Activated T-cell treated with anti-CD3 and anti-CD28 coated beads, Interleukin-2, amount 50 U/mL, for 72 hours (primary cell): ENCODE measurements at places on chromosomes 12 and 14. TPM values are rescaled to one million over a fixed set of nuclear protein-coding genes. Genes with fewer than 3 reads are reported as not detected.

GRCh38 chr12:43912859-43913258 is 77.0 kb downstream of the TMEM117 start:
- DNase-seq = no peak
- no peaks in the 10 kb centered on the region for H3K36me3 ChIP-seq
- no peaks in the 10 kb centered on the region for H3K27me3 ChIP-seq
- no peaks in the 10 kb centered on the region for H3K4me1 ChIP-seq
- no peak overlapping the region for H3K27ac ChIP-seq

DNA sequence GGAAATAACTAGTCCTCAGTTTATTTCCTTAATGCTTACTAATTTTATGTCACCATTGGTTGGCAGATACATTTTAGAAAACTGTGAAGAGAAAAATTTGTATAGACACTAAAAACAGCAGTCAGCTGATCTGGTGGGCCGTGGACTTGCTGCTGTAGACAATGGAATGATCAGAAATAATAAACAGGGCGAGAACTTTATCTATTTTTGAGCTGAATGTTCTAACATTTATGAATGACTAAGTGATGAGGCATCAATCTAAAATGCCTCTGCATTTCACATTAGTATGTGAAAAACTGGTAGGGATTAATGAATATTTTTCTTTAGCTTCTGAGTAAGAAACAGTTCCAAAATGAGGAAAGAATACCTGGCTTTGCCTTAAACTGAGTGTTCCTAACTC is 24.8 kb upstream of the PKP2 start:
- H3K4me3 ChIP-seq = no peak overlapping the region
- H3K36me3 ChIP-seq = no peaks in the 10 kb centered on the region
- DNase-seq = no peak
- no peaks in the 10 kb centered on the region for H3K27me3 ChIP-seq
- H3K27ac ChIP-seq = no peak overlapping the region
- no peaks in the 10 kb centered on the region for H3K4me1 ChIP-seq

- peaks cover 14% of the 10 kb centered on the region for H3K4me1 ChIP-seq
- no peak overlapping the region for H3K27ac ChIP-seq
- H3K27me3 ChIP-seq = no peaks in the 10 kb centered on the region
Measured at GRCh38 chr12:6899837-6900519, 4.6 kb upstream of the LRRC23 start.

ANKRD9 gene
- total RNA-seq = 3.2 TPM

- no peak for DNase-seq
- H3K27me3 ChIP-seq = no peaks in the 10 kb centered on the region
- no peaks in the 10 kb centered on the region for H3K36me3 ChIP-seq
- H3K4me3 ChIP-seq = no peak overlapping the region
Measured at GRCh38 chr12:129312048-129312447, 458.8 kb downstream of the GLT1D1 start.

KIF21A gene
- total RNA-seq = 26.4 TPM

DNA sequence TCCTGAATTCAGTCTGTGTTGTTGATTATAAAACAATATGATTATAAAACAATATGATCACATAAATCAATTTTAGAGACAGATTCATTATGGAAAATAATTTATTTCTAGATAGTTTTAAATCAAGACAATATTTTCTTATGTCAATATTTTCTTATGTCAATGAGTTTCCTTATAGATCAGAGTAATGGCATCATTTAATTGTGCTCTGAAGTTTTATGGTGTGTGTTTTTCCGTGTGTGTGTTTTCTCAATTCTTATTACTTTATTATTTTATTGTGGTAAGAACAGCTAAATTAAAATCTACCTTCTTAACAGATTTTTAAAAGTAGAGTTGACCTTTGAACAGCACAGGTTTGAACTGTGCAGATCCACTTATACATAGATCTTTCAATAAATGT is 105.3 kb upstream of the SLCO1B1 start:
- no peaks in the 10 kb centered on the region for H3K27me3 ChIP-seq
- no peak overlapping the region for H3K27ac ChIP-seq
- no peaks in the 10 kb centered on the region for H3K36me3 ChIP-seq
- no peak overlapping the region for H3K4me3 ChIP-seq

NEDD1 gene
- total RNA-seq = 58.8 TPM

- no peak for DNase-seq
- H3K4me3 ChIP-seq = no peak overlapping the region
- H3K4me1 ChIP-seq = no peaks in the 10 kb centered on the region
- no peaks in the 10 kb centered on the region for H3K27me3 ChIP-seq
Measured at GRCh38 chr12:51183816-51184215, 10.9 kb upstream of the TFCP2 start.

- H3K36me3 ChIP-seq = no peaks in the 10 kb centered on the region
- peak within 1 kb of the TSS; percentile 100 for H3K4me3 ChIP-seq
- H3K27me3 ChIP-seq = no peaks in the 10 kb centered on the region
- peaks cover 43% of the 10 kb centered on the region for H3K4me1 ChIP-seq
- peak within 1 kb of the TSS; percentile 95 for H3K27ac ChIP-seq
Measured at GRCh38 chr14:23009939-23010726, at the start of gene C14orf93. C14orf93 (minus strand) TSS chr14:23010143; CDS start chr14:22999023, 11,120 bp downstream.

SIX4 gene
- 0.17 TPM for total RNA-seq

PELI2 gene
- total RNA-seq = 11.3 TPM

DNA sequence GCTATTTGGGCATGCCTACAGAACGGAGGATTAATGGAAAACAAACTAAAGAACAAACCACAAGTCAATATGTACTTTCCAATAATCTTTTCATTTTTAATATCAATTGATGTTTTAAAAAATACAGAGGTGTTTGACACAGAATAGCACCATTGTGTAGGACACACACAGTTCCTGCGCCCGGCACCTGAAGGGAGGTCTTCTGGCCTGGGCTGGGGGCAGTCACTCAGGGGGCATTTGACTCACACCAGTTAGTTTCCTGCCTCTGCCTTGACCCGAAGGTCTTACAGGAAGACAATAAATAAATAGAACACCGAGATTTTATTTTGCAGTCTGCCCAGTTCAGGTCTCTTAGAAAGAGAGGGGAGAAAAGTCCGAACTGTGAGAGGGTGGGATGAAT is 9.5 kb downstream of the TMEM106C start:
- no peak for DNase-seq
- no peaks in the 10 kb centered on the region for H3K4me1 ChIP-seq
- H3K27ac ChIP-seq = no peak overlapping the region
- no peak overlapping the region for H3K4me3 ChIP-seq
- H3K36me3 ChIP-seq = no peaks in the 10 kb centered on the region

MAP1LC3B2 gene
- total RNA-seq = 2.0 TPM

DNA sequence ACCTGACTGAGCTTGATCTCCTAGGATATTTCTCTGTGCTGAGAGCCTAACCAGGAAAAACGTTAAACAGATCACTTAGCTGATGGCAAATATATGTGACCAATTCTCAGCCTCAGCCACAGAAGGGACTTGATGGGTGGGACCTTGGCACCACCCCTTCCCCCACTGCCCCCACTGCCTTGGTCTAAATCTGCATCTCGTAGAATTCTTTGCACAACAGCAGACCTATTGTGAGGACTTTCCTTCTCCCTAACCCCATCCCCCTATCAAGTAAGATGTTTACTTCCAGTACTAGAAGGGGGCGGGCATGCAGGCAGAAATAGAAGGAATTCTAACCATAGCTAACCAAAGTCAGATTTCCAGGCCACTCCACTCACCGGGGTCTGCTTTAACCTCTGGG is 313.2 kb downstream of the PCNX1 start:
- H3K27me3 ChIP-seq = no peaks in the 10 kb centered on the region
- H3K27ac ChIP-seq = no peak overlapping the region

CCDC175 gene
- not detected for total RNA-seq

- peaks cover 74% of the 10 kb centered on the region for H3K4me1 ChIP-seq
- H3K27ac ChIP-seq = peak overlapping the region; percentile 99
- H3K36me3 ChIP-seq = peaks cover 10% of the 10 kb centered on the region
- DNase-seq = peak; percentile 35
Measured at GRCh38 chr12:46556819-46557524, 184.4 kb upstream of the SLC38A2 start.
